ENCODE measurements at places on chromosomes 4 and X. TPM values are rescaled to one million over a fixed set of nuclear protein-coding genes. Genes with fewer than 3 reads are reported as not detected.

DNA sequence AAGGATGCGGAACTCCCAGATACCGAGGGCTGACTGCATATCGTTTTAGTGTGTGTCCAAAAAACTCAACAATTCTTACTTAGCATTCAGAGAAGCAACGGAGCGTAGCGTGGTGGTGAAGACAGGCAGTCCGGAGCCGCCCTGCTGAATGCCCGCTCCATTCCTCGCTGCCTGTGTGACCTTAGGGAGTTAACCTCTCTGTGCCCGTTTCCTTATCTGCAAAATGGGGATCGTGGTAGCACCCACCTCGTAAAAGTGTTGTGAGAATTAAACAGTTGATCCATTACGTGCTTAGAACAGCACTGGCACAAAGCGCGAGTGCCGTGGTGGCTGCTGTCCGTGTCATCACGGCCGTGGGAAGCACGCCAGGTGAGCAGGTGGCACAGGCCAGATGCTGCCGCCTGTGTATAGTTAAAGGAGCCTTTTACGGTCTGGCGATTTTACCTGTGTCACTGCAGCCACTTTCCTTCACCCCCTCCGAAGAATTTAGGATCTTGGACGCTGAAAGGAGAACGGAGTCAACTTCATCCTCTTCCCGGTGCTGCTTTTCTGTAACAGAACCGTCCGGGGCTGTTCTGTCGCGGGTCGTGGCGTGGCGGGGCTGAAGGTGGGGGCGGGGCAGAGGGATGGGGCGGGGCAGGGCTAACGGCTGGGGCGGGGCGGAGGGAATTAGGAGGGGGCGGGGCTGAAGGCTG lies 885 bp downstream of the CCDC110 start:
- peak; percentile 66 for DNase-seq

DNA sequence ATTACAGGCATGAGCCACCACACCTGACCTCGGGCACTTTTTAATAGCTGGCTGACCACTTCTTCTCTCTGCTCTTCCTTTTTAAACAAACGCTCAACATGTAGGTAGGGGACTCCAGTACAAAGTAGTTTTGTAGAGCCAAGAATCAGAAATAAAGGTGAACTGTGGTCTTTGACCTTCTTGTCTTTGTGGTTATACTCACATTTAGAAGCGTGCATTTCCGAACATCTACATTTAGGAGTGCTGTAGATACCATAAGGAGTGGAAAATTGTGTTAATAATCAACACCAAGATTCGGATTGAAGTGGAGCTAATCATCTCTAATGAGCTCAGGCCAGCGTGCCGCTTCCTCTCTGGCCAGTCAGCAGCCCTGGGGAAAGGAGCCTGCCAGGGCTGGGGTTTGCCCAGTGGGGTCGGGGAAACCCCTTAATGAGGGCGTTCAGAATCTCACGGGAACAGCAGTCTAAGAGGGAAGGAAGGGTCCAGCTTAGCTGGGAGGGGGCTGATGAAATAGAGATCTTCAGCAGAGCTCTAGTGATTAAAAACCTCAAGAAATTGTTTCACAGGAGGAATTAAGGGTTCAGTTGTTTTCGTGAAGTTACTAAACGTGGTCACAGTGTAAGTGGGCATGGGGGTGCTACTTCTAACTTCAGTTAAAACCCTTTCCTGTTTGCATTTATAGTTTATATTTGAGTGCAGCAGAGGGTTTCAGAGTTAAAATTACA lies 81.2 kb downstream of the GAB1 start:
- no peak for DNase-seq

- no peak for DNase-seq
Observed at GRCh38 chrX:27350476-27350875, 112.7 kb downstream of the PPP4R3C start.

DNA sequence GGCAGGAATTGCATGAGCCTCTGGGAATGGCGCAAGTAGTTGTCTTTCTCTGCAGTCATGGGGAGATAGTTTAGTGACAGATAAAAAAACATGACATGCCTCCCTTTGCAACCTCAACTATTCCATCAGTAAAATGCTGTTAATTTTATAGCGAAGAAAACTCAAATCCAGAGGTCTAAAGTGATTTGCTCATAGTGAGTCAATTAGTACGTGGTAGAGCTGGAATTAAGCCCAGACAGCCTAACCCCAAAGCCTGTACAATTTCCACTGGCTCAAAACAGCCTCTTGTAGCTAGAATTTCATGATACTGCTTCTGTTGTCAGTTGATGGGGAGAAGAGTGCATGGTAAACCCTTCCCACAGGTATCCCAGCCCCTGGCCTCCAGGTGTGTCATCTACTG lies 81.3 kb upstream of the TRPC5 start:
- no peak for DNase-seq

GRCh38 chrX:14357314-14357713 lies 172.0 kb upstream of the GLRA2 start:
- no peak for DNase-seq

PABPC1L2B gene
- not detected for total RNA-seq

SOWAHD gene
- total RNA-seq = 0.16 TPM

All from left cardiac atrium (tissue), 4 donors.